Nephron progenitor cell (in vitro differentiated cells): ENCODE measurements at places on chromosomes 3 and 15.
A peak's percentile ranks its signal among the peaks of the same experiment; 100 is the strongest.

- DNase-seq: no peak
Observed at GRCh38 chr15:76208084-76208785, 103.0 kb downstream of the ETFA start.

DNA sequence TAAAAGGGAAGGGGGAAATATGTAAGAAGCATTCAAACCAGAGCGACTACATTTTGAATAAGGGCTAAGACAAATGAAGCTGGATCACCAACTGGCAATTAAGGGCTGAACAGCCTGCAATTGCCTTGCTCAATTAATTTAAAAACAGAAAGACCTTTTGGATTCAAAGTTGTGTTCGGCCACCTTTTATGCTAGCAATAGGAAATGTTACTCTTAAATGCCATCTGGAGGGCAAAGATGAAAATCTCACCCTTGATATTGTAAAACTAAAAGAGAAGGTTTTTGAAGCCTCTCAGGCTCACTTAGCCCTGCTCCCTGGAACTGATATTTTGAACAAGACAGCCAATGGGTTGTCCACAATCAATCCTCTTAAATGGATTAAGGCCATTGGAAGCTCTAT lies 44.2 kb downstream of the ACAD9 start:
- DNase-seq: no peak

DNA sequence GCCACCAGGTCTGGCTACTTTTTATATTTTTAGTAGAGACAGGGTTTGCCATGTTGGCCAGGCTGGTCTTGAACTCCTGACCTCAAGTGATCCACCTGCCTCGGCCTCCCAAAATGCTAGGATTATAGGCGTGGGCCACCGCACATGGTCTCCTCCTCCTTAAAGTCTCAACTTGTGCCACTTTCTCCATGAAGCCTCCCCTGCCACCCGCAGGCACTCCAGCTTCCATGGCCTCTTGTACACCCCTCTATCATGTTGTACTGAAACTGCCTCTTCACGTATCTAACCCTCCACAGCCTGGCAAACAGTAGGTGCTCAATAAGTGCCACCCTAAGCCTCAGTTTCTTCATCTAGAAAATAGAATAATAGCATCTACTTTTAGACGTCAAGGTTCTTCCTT lies 39.9 kb downstream of the ISG20 start:
- no peak for DNase-seq

- DNase-seq: peak; percentile 24
Observed at GRCh38 chr3:11591391-11592282, 52.1 kb downstream of the VGLL4 start.

GRCh38 chr15:63945838-63946298 lies 100.4 kb downstream of the DAPK2 start:
- DNase-seq: no peak

DNA sequence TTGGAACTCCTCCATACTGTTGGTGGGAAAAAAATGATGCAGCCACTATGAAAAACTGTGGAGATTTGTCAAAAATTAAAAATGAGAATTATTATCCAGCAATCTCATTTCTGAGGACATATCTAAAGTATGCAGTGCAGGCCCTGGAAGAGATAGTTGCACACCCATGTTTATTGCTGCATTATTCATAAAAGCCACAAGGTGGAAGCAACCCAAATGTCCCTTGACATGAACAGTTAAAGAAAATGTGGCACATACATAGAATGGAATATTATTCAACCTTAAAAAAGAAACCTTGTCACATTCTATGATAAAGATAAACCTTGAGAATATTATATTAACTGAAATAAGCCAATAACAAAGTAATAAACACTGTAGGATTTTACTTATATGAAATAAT lies 80.9 kb upstream of the ARHGEF26 start:
- DNase-seq: no peak

DNA sequence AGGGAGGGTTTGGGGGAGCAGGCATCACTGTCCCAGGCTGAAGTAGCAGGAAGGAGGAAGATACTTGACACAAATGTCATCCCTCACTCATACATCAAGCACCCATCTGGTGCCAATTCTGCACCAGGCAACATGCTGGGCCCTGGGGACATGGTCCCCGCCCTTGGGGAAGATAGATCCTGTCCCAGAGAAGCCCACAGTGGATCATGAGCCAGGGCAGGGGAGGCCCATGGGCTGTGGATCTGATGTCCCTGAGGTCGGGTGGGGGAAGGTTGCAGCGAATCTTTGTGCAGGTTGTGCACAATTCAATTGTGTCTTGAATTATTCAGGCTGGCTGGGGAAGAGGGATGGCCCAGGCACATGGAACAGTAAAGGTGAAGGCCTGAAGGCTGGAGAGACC lies 6.4 kb upstream of the CCDC33 start:
- no peak for DNase-seq

- DNase-seq: no peak
Observed at GRCh38 chr3:194249323-194250097, 101.6 kb downstream of the CPN2 start.

DNA sequence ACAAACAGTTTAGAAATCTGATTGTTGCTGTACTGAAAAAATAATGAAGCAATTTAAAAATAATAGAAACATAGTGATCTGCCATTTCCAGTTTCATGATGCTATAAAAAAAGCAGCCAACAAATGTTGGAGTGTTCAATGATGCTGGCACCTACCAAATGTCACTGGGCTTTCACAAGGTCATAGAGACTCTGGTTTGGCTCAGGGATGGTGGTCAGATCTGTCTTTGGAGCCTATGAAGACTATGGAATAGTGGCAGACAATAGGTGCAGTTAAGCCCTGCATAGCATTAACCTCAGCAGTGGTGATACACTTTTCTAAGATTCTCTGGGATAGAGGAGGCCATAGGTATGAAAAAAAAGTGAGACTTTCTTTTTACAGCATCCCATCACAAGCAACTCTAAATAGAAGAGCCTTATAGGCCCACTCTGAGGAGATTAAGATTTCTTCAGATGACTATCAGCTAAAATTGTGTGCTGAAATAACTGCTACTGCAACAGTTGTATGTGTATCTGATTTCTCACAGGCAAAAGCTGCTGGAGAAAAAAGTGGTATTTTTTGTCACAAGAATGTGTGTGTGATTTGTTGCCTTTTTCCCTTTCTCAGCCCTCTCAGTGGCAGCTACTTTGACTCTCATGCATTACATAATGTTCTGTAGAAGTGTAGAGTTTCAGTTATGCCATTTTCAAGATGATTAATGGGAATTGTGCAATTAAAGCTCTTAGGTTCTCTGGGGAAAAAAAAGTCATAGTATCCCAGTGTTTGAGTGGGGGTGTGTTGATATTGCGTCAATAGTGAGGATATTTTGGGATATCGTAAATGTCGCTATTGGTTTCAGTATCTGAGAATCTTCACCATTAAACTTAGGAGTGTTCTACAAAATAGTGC lies 137.4 kb downstream of the MBNL1 start:
- DNase-seq: peak; percentile 1

- DNase-seq: peak; percentile 50
Observed at GRCh38 chr3:123448536-123449101, at the start of gene ADCY5. TSS of gene ADCY5 (minus strand) at chr3:123449090. CDS start at chr3:123448545, 545 bp downstream.

- no peak for DNase-seq
Observed at GRCh38 chr3:10602769-10603768, 97.7 kb upstream of the ATP2B2 start.

- no peak for DNase-seq
Observed at GRCh38 chr3:90031121-90031520, 923.7 kb downstream of the EPHA3 start.

DNA sequence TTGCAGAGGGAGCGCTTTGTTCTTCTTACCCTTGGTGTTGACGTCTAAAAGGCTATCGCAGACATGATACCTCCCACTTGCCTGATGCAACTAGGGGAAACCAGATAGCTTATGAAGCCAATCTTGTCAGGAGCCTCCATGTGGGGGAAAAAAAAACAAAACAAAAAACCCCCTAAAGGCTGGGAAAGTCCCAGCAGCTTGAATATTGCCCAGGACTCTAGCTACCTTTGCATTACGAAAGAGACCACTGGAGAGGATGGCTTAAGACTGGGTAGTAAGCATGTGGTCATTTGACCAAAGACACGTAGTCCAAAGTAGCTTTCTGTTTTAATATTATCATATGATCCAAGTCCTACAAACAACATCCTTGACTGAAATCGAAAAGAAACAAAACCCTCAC lies 120.7 kb upstream of the WNT5A start:
- DNase-seq: no peak

GRCh38 chr3:60095930-60096329 lies 1046.1 kb upstream of the CFAP20DC start:
- no peak for DNase-seq

GRCh38 chr3:62300617-62301016 lies 72.7 kb downstream of the FEZF2 start:
- DNase-seq: no peak

DNA sequence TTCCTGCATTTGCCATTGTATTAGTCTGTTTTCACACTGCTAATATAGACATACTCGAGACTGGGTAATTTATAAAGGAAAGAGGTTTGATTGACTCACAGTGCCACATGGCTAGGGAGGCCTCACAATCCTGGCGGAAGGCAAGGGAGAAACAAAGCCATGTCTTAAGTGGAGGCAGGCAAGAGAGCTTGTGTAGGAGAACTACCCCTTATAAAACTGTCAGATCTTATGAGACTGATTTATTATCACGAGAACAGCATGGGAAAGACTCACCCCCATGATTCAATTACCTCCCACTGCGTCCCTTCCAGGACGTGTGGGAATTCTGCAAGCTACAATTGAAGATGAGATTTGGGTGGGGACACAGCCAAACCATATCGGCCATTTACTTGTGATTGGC lies 27.8 kb downstream of the YEATS2 start:
- DNase-seq: no peak
